Sciatic nerve (tissue), 2 donors: ENCODE measurements at places on chromosomes 16 and 17.
A peak's percentile ranks its signal among the peaks of the same experiment; 100 is the strongest.

DNA sequence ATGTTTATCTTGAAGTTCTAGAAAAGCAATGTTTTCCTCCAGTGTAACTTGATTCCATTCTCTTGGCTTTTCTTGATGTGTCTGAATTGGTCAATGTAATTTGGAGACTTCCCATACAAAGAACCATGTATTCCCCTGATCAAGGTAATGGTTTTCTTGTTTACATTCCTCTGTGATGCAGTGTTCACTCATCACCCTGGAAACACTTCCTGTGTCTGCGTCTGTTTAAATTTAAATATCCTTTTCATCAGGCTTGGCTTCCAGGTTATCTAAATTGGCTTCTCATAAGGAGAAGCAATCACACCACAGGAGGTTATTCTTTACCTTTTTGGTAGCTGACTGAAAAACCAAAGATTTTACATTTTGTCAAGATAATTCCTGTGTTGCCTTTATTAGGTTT, 237.3 kb upstream of the WSCD1 start:
- DNase-seq: no peak

DNA sequence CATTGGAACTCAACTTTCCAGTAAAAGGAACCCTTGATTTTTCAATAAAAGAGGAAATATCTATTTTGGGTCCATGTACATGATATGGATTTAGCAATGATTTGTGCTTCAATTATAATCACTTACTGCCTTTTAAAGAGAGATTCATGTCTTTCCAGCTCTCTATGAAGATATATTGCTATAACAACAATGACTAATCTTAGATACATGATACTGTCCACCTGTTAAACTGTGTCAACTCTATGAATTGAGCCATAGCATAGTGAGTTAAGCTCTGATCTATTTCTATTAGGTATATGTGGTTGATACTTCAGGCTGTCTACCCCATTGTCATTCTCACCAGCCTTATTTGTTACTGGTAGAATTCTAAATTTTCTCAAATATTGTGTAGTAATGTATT, 15.0 kb upstream of the MPHOSPH6 start:
- no peak for DNase-seq

GRCh38 chr16:66934138-66934838, at the start of gene CIAO2B:
CIAO2B (minus strand) TSS chr16:66934402; CDS start chr16:66934364, 38 bp downstream.
- peak; percentile 94 for DNase-seq

DNA sequence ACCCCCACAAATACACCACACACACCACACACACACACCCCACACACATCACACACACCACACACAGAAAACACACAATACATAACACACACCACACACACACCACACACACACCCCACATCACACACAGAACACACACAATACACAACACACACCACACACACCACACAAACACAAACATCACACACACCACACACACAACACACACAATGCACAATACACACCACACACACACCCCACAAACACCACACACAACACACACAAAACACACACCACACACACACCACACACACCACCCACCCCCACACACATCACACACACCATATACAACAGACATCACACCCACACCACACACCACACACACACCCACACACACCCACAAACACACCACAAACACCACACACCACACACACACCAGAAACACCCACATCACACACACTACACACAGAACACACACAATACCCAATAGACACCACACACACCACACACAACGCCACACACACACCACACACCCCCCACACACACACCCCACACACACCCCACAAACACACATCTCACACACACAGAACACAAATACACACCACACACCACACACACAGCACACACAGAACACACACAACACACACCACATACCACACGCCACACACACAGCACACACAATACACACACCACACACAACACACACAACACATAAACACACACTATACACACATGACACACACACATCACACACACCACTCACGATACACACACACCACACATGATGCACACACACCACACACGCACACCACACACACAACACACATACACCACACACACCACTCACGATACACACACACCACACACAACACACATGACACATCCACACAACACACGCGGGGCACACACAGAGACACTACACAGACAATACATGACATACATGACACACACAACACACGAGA, 11.0 kb upstream of the GCGR start:
- no peak for DNase-seq

DNA sequence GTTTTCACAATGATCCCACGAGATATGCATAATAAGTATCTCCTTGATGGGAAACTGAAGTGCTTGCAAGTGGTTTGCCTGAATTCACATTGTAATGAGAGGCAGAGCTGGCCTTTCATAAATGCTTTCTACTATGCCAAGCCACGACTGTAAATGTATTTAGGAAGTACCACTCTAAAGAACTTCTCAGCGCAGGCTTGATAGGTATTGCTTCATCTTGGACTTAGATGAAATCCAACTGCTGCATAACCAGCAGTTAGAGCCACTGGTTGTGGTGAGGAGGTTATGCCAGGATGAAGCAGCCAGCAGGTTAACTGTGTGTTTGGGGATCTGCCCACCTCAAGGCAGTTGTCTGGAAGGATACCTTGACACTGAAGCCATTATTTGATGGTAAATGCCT, 26.8 kb downstream of the MARCHF10 start:
- no peak for DNase-seq

DNA sequence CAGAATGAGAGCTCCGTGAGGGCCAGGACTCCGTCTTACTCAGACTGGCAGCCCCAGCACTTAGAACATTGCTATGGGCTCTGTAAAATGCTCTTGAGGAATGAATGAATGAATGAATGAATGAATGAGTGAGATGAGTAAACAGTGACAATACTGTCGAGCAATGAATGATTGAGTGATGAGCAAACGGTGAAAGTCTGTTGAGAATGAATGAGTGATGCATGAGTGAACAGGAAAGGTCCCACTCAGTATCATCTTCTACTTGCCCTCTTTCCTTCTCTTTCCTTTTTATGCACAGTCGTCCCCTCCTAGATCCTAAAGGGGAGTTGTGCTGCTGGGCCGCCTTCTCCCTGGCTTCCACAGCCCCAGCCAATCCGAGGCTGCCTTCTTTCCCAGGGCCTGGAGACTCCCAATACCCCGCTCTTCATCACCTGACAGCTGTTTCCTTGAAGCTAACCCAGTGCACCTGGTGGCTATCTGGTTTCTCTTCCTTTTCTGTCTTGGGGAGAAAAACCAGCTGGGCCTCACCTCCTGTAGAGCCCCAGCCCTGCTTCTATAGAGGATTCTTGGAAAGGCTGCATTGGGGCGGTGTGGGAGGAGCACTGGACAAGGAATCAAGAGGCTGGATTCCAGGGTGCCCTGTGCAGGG, 32.7 kb upstream of the CACNG1 start:
- no peak for DNase-seq

- no peak for DNase-seq
Observed at GRCh38 chr16:63921737-63922295, 1200.0 kb downstream of the CDH11 start.

GRCh38 chr16:4365014-4365406, 6.6 kb upstream of the VASN start:
- no peak for DNase-seq

DNA sequence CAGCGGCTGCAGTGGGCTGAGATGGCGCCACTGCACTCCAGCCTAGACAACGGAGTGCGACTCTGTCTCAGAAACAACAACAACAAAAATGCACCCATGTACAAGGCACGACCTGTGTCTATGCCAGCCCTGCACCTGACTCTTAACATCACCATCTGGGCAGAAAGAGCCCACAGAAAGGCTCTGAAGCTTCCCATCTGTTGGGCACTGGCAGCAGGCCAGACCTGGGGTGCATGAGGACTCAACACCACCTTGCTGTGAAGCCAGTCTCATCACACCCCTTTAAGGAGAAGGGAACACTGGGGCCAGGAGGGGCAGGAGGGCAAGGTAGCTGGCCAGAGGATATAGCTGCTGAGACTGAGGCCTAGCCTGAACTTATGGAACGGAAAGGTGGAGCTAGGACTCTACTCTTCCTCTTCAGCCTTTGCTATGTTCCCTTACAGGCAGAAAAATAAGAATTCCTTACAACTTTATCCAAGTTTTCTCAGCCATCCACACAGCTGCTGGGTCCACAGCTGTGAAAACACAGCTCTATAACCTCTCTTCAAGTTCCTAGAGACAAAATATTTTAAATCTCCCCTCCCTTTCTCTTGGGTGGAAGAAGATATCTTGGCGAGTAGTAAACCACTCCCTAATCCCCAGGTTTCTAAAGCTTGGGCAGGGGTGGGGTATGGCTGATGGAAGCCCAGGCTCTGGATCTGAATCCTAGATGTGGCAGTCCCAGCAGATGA, 2.8 kb downstream of the ELOB start:
- DNase-seq: no peak

DNA sequence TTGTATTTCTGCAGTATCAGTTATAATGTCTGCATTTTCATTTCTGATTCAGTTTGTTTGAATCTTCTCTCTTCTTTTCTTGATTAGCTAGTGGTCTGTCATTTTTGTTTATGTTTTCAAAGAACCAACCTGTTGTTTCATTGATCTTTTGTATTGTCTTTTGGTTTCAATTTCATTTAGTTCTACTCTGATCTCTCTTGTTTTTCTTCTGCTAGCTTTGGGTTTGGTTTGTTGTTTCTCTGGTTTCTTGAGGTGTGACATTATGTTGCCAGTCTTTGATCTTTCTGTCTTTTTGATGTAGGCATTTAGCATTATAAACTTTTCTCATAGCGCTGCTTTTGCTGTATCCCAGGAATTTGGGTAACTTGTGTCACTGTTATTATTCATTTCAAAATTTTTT, 107.2 kb downstream of the PHKB start:
- DNase-seq: no peak

GRCh38 chr17:55564081-55564480, 52.8 kb upstream of the SMIM36 start:
- DNase-seq: no peak

- no peak for DNase-seq
Observed at GRCh38 chr17:60363700-60364405, 28.1 kb downstream of the USP32 start.

DNA sequence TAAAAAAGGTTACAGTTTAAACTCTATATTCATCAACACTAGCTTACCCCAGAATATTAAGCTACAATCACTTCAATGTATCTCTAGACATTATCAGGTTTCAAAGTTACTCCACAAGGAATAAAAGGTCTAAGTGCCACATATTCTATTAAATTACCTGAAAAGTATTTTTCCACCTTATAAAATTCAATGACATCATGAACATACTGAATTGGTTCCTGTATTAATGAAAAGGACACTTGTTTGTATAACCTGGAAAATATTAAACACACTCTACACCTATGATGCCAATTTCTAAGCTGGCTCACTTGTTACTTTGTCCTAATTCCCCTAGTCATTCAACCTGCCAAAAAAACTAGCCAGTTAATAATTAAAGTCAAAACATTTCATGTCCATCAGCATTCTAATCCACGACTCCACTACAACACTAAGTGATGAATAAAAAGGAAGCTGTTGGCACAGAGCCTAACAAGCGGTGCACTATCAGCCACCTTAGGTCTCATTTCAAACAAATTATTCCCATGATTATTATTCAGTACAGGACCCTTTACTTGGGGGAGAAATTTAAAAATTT, 12.2 kb downstream of the MED13 start:
- DNase-seq: no peak

DNA sequence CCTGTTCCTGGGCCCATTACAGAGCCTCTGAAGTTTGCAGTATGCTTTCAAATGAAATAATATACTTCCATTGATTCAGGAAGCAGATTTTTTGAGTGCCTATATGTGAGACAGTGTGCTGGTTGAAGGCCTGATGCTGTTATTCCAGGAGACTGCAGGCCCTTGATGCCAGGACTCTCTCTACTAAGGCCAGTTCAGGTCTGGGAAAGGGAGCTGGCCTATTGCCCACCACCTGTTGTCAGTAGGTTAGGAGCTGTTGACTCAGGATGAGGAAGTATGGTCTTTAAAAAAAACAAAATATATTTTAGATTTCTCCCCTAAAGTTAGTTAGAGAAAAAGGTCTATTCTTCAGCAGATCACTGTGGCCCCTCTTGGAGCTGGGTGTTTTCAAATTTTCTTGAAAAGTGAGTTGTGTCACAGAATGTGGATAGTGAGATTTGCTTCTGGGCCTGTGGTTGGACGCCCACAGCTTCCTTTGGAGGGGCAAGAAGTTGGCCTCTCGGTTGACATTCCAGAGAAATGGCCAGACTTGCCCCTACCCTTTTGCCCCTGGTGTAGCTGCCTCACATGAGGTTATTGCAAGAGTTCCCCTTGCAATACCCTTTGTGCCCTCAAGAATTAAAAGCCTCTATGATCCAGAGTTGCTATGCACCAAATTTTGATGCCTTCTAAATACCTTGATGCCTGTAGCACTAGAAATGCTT, 7.9 kb downstream of the ESRP2 start:
- DNase-seq: peak; percentile 49

GRCh38 chr17:2237950-2238349, 65.6 kb downstream of the SMG6 start:
- DNase-seq: no peak

DNA sequence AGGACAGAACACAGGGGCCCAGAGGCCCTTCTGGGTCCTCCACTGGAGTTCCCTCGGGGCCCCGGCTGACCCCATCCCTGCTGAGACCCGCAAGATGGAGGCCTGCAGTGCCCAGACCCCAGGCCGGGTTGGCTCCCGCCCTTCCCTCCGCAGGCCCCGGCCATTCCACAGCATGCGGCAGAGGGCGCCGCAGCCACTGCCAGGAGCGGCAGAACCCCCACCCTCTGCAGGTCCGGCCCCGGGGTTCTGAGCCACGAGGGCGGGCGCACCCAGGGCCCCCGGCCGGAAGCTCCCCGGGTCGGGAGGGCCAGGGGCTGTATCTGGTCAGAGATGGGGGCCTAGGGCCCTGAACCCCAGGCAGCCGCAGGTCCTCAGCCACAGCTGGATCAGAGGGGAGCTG, 2.4 kb upstream of the PERCC1 start:
- no peak for DNase-seq

DNA sequence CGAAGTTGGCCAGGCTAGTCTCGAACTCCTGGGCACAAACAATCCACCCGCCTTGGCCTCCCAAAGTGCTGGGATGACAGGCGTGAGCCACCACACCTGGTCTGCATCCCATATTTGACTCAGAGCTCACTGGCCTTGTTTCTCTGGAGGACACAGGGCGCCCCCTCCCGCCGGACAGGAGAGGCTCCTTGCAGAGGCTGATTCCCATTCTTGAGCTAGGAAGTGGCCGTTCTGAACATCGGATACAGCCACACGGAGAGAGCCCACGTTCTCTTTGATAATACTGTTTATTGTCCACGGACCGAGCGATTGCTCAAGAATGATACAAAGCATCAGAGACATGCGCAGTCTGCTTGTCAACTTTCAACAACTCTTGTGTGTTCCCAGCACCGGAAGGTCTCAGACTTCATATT, 12.1 kb upstream of the USP36 start:
- DNase-seq: no peak

DNA sequence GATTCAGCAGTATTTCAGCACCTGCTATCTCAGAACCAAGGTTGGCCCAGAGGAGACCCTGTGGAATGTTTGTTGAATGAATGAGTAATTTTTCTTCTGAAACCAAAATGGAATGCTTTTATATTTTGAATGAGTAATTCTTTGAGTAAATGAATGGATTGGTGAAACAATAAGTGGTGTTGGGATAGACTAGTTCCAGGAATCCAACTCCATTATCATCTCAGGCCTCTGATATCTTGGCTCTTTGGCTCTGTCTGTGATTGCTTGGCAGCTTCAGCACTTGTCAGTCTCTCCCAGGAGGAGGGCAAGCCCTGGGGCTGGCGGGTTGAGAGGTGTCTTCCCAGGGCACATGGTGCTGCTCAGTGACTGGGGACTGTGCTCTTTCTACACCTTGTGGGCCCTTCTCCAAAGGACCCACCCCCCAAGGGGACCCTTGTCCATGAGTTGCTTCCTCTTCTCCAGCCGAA, 284.4 kb upstream of the FOXF1 start:
- DNase-seq: peak; percentile 28
